ENCODE measurements at places on chromosomes 12 and 14.

DNA sequence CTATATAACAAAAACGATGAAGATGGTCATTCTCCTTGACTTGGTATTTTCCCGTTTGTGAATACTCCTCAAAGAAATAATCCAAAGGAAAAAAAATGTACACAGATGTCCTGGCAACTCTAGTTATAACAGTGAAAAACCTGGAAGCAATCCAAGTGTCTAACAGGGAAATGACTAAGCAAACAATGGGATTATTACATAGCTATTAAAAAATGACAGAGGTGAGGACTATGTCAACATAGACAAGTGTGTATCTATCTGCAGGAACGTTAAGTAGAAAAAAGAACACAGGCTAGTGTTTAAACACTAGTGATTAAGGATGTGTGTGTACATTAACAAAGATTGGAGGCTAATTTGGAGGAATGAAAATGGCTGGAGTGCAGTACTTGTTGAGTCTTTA lies 5.9 kb upstream of the APOLD1 start:
- DNase-seq: no peak

GRCh38 chr14:102525219-102525928 lies 15.8 kb upstream of the ANKRD9 start:
- no peak for DNase-seq

DNA sequence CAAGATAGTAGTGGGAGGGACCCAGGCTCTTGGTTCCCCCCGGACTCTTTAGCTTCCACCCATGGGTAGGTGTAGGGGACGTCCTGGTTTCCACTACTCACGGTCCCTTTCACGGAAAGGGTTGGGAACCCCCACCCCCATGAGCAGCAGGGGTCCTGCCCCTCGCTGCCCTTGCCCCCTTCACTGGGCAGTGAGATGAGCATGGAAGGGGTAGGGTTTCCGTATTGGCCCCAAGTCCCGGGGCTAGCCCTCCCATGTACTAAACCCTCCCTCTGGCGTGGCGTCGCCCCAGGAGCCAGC lies 12.7 kb downstream of the AGAP2 start:
- no peak for DNase-seq

- no peak for DNase-seq
Observed at GRCh38 chr14:51719955-51720354, 68.2 kb downstream of the FRMD6 start.

GRCh38 chr12:1501695-1502378 lies 92.5 kb downstream of the FBXL14 start:
- no peak for DNase-seq

DNA sequence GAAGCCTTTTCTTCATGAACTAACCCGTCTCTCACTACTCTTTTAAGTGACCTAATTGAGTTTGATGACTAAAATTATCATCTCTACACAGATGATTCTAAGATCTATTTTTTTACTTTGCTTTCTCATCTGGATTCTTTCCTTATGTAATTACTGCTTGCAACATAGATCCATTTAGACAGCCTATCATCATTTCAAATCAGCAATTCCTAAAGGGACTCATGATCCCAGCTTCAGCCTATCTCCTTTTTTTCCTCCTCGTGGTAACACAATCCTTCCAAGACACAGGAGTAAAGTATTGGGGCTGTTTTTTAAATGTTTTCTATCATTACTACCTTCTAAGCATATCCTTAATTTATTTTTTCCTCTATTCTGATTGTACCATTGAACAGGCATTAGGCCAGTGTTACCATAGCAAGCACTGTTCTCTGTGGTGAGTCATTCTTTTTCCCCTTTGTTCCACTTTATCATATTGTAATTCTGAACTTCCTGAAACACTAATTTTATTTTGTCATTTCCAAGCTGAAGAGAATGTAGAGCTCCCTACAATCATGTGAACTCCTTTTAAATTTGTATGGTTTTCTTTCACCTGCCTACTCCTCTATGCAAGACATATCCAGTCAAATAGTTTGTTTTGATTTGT lies 190.4 kb upstream of the FAR2 start:
- no peak for DNase-seq

DNA sequence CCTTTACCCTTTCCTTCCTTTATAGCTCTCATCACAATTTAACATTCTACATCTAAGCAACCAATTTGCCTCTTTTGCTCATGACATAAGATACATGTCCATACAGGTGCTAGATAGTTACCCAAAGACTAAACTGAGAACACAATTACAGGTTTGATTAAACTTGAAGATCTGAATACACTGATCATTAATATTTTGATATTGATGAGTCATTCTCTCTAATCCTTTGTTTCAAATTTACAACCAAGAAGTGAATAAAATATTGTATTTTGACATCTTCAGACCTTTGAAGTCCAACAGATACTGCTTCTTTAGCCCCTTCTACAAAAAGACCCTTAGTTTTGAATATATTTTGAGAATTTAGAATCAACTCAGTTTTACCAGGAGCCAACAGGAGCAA lies 2.6 kb downstream of the NAP1L1 start:
- DNase-seq: no peak

- DNase-seq: no peak
Observed at GRCh38 chr12:4379405-4379804, at the start of gene FGF23. TSS of gene FGF23 (minus strand) at chr12:4379712. CDS start at chr12:4379582, 130 bp downstream.

- DNase-seq: no peak
Observed at GRCh38 chr12:10289005-10289754, 18.5 kb upstream of the KLRD1 start.

Data from spinal cord (tissue), 10 donors.